Suppressor macrophage treated with lipopolysaccharide for 1 hour (primary cell): ENCODE measurements at places on chromosomes 7 and 10.

DNA sequence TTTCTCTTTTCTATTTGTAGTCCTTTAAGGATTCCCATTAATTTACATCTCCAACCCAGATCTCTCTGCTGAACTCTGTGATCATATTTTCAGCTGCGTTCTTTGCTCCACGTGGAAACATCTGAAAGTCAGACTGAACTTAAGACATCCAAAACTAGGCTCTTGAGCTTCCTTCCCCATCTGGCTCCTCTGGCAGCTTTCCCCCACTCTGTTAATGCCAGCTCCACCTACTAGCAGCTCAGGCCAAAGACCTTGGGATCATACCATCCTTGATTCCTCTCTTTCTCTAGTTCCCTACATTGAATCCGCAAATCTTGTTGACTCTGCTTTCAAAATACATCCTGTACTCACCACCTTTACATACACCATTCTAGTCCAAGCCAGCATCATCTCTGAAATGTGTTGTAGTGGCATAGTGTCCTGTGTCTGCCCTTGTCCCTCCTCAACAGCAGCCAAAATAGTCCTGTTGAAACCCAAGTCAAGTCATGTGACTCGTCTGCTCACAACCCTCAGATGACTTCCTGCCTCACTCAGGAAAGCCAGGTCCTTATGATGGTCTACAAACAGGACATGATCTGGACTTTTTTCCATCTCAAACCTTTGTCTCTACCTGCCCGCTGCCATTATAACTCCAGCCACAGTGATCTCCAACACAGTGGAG lies 7.0 kb downstream of the REEP3 start:
- no peak for DNase-seq

DNA sequence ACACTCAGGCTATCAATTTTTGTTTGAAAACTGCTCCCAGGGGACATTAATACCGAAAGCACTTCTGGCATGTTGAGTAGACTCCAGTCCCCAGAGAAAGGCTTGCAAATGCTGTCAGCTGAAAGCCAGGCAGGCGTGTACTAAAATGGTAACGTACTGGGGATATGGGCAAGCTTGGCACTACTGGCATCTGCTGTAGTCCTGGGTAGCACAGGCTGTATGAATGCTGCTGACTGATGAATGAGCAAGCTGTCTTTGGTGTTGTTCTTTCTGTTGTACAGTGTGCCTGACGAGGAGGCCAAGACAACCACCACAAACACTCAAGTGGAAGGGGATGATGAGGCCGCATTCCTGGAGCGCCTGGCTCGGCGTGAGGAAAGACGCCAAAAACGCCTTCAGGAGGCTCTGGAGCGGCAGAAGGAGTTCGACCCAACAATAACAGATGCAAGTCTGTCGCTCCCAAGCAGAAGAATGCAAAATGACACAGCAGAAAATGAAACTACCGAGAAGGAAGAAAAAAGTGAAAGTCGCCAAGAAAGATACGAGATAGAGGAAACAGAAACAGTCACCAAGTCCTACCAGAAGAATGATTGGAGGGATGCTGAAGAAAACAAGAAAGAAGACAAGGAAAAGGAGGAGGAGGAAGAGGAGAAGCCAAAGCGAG lies 53.5 kb upstream of the AGBL3 start:
- DNase-seq: no peak

DNA sequence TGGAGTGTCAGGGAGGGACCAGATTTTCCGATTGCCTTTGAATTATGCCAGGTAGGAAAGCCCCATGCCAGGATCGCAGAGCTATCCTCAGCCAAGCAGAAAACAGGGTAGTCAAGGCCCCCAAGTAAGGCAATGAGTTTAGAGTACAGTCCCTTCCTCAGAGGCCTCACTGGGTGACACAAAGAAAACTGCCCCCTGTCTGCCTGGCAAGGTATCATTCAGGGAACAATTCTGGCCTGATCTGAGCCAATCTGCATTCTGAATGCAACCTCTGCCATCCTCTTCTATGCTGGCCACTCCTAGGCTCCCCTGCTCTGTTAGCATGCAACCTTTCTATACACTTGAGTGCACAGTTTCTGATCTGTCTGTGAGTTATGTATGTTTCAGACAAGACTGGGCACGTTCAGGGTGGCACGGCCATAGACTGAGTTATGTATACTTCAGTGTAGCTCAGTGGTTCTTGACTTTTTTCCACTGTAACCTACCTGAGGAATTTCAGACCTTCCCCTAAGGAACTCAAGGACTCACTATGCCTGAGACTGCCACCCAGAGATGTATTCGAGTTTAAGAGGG lies 336.8 kb downstream of the PLXNA4 start:
- no peak for DNase-seq

GRCh38 chr10:119505588-119506315 lies 36.8 kb downstream of the RGS10 start:
- DNase-seq: no peak

DNA sequence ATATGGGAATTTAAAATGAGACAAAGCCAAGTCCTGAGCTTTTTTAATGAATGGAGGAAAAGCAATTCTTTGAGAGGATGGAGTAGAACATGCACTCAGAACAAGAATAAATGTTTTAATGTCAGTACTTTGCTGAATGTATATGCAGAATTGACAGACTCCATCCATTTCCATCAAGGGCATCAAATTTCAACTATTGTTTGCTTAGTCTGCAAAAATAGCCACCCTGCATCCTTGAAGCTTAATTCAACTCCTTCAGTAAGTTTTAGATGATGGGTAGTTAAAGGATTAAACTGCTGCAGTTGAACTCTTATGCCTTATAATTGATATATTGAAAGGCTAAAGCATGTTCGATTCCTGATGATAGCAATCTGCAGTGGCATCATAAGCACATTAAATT lies 99.7 kb upstream of the IFRD1 start:
- no peak for DNase-seq
